Stimulated activated CD8-positive, alpha-beta memory T cell treated with anti-CD3 and anti-CD28 coated beads, Interleukin-4, amount 100 ng/mL, for 1 hour (primary cell): ENCODE measurements at places on chromosomes 3 and 15.

- no peak for DNase-seq
Observed at GRCh38 chr15:48388016-48388851, 57.0 kb downstream of the DUT start.

GRCh38 chr15:39230205-39230907 is 350.5 kb upstream of the THBS1 start:
- DNase-seq: no peak

DNA sequence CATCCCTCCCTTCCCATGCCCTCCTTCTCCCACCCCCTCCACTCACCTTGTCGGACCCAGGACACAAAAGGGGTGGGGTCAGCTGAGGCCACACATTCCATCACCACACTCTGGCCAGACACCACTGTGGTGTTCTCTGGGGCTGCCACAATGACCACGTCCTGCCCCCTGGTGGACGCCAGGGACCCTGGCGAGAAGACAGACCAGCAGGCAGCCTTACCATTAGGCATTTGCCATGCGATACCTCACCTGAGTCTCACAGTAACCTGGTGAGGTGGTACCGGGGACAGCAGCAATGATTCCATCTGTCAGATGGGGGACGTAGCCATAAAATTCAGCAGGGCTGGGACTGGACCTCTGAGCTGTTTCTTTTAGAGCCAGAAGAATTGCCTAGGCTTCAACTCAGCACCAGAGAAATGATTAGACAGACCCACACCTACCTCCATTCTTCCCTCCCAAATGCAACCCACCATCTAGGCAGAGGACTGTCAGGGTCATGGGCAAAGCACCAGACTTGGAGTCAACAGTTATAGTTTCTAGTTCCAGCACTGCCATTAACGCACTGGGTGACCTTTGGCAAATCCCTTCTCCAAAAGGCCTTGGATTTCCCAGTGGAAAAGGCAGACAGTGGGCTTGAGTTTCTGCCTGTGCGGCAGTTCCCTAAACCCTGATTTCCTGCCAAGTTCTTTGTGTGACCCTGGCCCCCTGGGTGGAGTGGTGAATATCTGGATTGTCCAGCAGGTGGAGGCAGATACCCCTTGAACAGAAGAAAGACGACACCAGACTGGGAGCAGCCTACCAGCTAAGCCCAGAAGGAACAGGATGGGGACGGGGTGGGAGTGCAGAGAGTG is 21.8 kb downstream of the IGDCC4 start:
- no peak for DNase-seq

DNA sequence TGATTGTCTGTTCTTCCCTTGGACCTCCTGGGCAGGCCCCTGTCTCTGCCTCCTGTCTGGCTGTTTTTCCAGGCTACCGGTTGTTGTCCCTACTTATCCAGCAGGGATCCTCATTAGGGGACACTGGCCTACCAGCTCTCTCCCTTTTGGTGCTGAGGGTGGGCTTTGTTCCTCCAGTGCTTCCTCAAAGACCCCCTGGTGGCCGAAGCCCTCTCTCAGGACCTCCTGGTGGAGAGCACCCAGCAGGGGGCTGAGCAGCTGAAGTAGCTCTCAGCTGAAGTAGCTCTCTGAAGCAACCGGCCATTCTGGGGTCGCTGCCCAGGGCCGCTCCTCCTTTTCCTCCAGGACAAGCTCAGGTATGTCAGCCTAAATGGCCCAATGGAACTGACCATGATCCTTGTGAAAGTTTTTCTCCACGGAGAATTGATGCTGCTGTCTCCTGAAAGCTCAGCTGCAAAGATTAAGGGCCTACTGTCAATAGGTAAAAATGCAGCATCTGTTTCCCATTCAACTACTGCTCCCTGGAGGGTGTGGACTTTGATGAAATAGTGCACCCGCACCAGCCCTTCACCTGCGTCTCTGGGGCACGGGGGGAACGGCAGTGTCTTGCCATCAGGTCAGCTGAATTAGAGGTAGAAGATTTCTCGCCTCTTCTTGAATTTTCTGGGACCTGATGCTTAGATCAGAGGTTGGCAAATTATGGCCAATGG is 27.6 kb downstream of the ARNT2 start:
- DNase-seq: no peak

DNA sequence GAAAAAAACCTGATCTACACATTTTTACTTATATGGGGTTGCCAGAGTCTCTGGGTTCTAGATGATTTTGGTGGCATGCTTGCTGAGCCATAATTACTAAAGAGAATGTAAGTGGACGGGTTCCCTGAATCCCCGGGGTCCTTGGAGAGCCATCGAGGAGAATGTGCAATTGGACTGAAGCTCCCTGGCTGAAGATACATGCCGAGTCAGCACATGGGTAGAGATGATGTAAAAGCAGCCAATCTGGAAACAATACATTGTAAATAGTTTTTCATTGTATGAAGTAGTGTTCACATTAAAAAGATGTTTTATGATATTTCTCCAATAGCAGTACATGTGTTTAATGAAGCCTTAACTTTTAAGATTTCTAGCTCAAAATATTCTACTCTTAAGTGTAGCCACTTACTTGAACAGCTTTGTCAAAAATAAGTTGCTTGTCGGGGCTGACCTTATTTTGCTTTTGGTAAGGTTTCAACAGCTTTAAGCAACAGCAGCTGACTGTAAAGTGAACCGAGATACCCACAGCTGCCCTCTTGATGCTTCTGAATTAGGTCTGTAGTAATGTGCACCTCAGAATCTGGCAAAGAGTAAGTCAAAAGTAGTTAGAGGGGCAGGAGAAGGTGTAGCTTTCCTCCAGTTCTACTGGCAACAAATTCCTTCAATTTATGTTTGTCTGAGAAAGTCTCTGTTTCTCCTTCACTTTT is 205.7 kb downstream of the PLCL2 start:
- no peak for DNase-seq

DNA sequence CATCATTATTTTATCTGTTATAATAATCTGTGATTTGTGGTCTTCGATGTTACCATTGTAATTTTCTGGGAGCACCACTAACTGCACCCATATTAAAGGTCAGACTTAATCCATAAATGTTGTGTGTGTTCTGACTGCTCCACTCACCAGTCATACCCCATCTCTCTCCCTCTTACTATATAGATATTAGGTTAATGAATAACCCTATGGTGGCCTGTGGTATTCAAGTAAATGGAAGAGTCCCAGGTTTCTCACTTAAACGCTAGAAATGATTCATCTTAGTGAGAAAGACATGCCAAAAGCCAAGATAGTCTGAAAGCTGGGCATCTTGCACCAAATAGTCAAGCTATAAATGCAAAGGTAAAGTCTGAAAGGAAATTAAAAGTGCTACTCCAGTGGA is 1358.5 kb downstream of the ROBO2 start:
- no peak for DNase-seq

DNA sequence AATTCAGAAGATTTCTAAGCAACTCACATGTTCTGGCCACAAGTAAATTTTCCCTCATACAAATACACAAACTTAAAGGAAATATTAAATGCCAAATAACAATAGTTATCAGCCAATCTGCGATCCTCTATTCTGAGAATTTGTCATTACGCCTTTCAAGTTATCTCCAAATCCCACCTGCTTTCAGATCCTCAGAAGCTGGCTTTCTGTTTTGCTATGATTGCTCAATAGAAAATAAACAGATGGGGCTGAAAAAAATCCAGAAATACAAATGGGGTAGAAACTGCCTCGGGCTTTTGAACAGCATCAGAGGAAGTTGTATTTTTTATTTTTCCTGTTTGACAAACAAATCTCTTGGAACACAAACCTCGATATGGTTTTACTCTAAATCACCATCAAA is 74.0 kb upstream of the CNTN4 start:
- DNase-seq: no peak

GRCh38 chr3:186464424-186465093 is 79.6 kb downstream of the CRYGS start:
- no peak for DNase-seq

DNA sequence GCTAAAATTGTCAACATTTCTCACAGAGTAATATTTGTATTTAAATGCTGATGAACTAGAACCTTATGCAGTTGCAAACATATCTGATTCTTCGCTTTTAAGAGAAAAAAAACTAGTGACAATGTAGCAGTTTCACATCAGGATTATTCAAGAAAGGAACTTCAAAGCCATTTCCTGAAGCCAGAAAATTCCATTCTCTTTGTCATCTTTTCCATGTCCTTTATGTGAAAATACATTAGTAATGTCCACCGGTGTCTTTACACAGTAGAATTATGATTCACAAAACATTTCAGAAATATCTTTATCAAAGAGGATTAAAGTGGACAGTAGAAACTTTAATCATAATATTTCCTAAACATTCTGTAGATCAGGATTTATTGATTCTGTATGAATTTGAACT is 12.7 kb upstream of the LXN start:
- DNase-seq: no peak

- DNase-seq: no peak
Observed at GRCh38 chr3:66602691-66603090, 101.9 kb upstream of the LRIG1 start.

DNA sequence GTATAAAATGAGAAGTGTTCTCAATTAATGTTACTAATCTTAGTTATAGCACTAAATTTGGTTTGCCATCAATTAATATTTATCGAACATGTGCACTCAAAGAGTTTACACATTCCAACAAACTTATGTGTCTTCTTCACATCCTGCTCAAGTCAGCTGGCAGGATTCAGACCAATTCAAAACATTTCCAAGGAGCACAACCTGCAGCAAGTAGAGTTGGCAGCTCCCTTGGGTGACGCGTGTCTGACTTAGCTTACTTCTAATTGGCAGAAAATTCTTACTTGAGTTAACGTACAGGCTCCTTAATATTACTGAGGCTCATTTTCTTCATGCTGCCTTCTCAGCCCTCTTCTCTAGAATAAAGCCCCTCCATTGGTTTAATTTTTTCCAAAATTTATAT is 110.4 kb upstream of the PFN2 start:
- DNase-seq: no peak

DNA sequence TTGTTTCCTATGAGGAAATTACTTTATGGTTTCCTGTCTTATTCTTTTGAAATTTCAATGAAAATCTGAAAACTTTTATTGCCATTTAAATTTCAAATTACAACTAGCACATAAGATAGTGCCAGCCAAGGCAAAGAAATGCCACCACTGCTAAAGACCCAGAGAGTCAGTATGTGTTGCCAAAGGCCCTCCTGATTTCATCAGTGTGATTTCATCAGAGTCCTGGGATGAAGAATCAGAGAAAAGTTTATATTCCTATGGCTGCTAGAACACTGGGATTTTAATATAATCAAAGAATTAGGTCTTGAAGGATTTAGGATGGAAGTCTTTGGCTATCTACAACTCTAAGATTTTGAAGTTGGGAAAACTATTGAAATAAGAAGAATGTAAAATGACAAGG is 434.2 kb upstream of the CCDC54 start:
- no peak for DNase-seq

GRCh38 chr3:157695586-157695985 is 192.4 kb upstream of the VEPH1 start:
- no peak for DNase-seq

DNA sequence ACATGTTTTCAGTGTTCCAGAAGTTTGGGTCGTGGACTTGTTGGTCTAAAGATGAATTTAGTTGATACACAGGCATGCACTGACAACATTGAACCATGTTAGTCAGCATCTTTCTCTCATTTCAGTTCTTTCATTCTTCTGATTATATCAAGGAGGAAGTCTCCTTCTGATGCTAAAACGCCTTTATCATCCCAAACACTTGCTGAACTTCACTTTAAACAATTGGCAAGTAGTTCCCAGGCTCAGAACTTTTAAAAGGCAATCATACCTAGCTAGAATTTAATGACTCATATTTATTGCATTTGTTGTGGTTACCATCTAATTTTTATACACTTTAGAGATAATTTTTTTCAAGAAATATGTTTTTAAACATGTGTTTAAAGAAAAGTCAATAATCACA is 15.9 kb downstream of the LMCD1 start:
- no peak for DNase-seq

DNA sequence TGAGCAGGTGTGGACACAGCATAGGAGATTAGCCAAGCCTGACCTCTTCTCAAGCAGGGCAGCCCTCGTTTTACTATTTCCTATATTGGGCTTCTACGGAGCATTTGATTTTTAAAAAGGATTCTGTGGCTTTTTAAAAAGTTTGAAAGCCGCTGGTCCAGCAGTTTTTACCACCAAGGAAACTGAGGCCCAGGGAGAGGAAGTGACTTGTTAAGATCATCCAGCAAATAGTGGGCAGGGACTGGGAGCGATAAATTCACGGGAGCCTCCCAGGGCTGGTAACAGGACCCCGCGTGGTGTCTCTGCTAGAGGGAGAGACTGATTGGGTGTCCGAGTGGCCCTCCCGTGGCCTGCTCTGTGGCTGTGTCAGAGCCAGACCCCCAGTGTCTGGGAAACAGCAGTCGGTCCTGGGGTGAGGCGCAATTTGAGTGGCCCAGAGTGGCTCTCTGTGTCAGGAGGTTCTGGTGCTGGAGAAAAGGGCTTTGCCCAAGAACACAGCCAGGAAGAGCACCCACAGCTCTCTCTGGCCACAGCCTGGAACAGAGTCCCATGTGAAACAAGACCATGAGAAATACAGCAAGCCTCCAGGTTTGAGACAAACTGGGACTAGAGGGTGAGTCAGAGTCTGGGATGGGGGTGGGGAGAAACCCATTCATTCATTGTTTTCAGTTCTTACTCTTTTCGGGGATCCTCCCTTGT is 4.2 kb downstream of the FURIN start:
- no peak for DNase-seq

DNA sequence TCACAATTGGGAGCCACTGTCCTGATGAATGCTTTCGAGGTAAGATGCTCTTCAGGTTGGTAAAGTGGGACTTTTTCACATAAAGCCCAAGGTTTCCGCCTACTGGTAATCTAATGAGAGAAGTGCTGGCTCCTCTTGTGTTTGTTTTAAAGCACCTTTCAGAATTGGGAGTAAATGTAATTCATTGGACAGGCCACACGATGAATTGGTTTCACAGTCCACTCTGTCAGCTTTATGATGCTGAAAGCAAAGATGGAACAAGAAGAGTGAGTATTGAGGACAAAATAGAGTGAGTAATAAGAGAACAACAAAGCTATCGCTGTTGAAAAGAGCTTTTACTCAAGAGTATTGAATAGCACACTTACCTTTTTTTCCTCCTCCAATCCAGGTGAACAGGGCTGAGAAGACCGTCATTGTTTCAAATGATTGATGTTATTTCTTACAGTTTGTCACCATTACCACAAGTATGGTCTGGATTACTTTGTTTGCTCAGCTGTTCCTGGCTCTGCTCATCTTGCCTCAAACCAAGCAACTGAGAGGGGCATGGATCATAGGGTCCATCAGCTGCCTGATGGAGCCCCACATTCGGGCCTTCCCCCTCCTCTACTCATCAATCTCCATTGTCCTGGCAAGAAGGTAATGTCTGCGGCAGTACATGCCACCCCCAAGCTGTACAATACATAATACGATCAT is 136.1 kb upstream of the CNTN4 start:
- DNase-seq: no peak

- DNase-seq: no peak
Observed at GRCh38 chr3:40070816-40071215, 238.7 kb upstream of the EIF1B start.

- DNase-seq: no peak
Observed at GRCh38 chr15:54017251-54017650, 39.0 kb downstream of the UNC13C start.
